ENCODE measurements at places on chromosomes 6 and 20.

- DNase-seq = no peak
Observed at GRCh38 chr20:44756011-44756688, 10.5 kb downstream of the KCNK15 start.

DNA sequence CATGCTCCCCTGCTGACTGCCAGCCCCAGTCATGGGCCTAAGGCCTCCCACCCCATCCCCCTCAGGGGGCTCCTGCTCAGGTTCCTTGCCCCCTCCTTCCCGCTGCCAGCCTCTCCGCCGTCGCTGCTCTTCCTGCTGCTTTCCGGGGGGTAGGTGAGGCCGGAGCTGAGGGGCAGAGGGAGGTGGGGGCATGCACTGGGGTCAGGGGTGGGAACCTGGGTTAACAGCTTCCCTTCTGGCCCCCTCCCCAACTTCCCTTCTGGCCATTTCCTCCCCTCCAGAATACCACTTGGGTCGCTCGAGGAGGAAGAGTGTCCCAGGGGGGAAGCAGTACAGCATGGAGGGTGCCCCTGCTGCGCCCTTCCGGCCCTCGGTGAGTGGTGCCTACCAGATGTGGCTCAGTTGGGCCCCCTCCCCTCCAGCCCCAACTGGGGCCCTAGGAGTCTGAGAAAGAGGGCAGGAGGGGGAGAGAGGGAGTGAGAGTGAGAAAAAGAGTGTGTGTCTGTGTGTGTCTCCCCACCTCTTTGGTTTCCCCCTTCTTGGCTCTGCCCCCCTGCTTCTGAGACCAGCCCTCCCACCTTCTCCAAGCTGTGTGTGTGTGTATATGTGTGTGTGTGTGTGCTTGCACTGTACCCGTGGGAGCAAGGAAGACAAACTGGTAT is 12.1 kb downstream of the SYNGAP1 start:
- DNase-seq = no peak

DNA sequence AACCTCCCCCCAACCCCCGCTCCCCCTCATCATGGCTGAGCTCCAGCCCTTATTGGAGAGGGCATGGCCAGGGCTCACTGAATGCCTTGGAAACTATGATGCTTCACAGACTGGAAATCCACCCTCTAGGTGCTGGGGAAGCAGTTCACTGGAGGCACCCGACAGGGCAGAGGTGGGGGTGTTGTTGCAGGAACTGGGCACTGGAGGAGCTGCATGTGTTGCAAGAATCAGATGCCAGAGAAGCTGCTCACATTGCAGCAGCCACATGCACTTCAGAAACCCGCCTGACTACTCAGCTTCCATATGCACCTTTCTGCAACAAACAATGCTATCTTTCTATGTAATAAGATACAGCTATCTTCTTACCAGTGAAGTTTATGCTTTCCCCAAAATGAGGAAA is 7.9 kb upstream of the TBPL1 start:
- no peak for DNase-seq

- DNase-seq = no peak
Observed at GRCh38 chr6:38367231-38367630, 272.5 kb downstream of the BTBD9 start.

GRCh38 chr6:161319231-161319630 is 45.4 kb upstream of the AGPAT4 start:
- DNase-seq = no peak

- DNase-seq = no peak
Observed at GRCh38 chr6:150646228-150646627, 46.5 kb downstream of the PLEKHG1 start.

DNA sequence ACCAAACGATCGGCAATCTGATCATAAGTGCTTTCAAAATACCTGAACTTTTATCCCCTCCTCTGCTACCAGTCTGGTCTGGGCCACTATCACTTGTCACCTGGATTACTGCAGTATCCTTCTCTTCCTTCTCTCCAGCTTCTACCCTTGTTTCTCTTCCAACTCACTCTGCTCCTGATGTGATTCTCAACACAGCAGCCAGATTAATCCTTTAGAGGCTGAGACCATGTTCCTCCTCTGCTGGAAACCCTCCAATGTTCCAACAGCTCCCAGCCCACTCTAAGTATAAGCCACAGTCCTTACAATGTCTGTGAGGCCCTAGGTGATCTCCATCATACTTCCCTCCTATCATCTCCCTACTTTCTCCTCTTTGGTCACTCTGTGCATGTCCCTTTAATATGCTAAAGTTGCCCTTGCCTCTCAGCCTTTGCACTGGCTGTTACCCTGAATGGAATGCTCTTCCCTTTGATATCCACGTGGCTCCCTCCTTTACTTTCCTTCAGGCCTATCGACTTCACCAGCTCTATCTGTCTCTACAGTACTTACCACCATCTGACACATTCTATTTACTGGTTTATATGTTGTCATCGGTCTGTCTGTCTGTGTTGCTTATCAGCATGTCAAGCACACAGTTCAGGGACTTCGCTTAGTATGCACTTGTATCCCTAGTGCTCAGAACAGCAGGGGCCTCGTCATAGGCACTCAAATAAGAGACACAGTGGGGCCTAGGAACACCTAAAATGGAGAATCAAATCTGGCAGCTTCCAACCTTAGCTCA is 35.0 kb upstream of the RNF24 start:
- DNase-seq = no peak

GRCh38 chr6:122180132-122180531 is 219.3 kb upstream of the HSF2 start:
- no peak for DNase-seq

DNA sequence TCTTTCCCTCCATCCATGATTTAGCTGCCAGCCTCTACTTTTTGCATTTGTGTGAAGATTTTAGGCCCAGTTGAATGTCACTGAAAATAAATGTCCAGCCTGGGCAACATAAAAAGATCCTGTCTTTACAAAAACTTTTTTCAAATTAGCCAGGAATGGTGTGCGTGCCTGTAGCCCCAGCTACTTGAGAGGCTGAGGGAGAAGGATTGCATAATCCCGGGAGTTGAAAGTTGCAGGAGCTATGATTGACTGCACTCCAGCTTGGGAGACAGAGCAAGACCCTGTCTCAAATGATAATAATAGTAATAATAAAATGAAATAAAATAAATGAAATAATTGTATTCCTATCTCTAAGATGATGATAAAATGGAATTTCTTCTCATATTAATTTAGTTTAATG is 5.0 kb upstream of the GFOD1 start:
- DNase-seq = no peak

DNA sequence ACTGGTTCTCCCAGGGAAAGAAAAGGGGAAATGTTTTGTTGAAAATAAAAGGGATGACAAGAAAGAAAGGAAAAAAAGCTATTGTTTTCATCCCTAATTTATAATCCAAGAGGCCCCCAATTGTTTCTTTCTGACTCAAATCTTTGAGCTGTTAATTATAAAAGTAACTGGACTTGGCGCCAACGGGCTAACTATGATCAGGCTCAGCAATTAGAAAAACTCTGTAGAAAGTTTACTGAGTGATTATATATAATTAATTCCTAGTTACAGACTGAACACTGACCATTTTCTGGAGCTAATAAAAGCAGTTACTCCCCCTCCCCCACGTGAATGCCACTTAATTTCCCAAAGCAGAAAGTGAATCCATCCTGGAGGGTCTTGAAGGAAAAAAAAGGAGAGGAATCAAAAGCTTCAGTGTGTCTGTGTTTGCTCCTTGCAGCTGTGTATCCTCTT is 3.2 kb downstream of the ZMYND8 start:
- DNase-seq = no peak

- DNase-seq = no peak
Observed at GRCh38 chr6:163776196-163776905, 361.8 kb downstream of the QKI start.

DNA sequence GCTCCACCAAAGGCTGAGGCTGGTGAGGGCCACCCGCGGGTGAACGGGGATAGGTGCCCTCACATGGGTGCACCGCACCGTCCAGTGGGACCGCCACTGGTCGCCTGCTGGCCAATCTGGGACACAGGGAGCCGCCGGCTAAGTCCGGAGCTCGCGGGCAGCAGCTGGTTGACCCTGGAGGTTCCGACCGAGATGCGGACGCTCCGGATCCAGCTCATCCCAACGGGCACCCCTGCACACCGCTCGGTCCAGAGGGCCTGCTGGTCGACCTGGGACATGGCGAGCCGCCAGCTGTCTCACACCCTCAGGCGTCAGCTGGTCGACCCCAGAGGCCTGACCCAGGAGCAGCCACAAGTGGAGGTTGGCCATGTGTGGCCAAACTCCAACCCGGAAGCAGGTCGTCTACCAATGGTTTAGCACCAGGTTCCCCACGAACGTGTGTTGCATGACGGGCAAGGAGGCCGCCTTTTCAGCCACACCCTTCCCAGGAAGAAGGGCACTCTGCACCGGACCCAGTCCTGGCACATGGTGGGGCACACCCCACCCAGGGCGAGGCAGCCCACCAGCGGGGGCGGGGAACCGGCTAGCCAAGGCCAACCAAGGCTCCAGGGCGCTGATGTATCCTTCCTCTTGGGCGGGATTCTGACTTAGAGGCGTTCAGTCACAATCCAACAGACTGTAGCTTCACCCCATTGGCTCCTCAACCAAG is 746.0 kb upstream of the DEFB115 start:
- DNase-seq = no peak

DNA sequence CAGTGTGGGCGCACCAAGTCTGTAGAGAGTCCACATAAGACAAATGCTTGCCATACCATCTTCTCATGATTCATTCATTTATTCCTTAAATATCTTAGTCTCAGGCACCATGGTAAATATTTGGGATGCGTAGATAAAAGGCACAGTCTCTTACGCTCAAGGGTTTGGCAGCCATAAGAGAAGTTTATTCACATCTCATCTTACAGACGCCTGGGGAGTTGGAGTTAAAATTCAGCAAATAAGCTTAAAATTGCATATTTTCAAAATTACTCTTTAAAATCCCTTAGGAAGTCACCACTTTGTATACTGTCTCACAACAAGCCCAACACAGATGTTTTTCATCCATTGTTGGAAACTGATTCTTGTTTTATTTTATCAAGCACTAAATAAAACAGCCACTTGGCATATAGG is 363.3 kb downstream of the KIF16B start:
- DNase-seq = no peak

DNA sequence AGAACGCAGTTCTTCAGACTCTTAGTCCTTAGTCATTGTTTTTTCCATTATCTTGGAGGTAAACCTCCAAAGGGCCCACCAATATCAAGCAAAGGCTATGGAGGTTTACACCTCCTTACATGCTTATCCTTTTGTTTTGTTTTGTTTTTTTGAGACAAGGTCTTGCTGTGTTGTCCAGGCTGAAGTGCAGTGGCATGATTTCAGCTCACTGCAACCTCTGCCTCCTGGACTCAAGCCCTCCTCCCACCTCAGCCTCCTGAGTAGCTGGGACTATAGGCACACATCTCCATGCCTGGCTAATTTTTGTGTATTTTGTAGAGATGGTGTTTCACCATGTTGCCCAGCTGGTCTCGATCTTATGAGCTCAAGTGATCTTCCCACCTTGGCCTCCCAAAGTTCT is 26.3 kb downstream of the ADGRG6 start:
- DNase-seq = no peak

DNA sequence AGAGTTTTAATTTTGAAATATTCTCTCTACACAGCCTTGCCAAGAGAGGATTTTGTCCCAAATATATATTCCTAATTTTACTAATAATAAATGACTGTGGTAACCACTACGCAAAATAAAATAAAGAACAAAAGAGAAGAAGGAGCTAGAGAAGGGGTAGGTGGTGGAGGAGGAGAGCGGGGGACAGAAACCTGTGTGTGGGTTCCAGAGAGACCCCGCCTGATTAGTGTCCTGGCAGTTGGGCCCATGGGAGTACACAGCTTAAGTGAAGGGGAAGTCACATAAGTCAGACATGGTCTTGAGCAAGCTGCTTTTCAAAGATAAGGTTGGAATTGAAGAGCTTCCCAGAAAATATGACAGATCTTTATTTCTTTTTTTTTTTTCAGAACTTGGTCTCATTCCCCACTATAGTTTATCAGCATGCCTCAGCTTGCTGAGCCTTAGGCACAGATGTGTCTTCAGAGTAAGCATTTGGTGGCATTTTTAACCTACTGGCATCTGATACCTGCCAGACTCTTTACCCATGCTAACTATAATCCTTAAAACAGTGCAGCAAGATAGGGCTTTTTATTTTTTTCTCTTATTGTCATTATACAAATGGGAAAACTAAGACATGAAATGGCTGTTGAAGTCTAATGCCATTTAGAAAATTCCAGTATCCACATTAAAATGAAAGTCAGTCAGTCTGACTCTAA is 9.6 kb upstream of the RHAG start:
- DNase-seq = no peak

GRCh38 chr20:18790787-18791186 is 22.8 kb upstream of the SCP2D1 start:
- no peak for DNase-seq

DNA sequence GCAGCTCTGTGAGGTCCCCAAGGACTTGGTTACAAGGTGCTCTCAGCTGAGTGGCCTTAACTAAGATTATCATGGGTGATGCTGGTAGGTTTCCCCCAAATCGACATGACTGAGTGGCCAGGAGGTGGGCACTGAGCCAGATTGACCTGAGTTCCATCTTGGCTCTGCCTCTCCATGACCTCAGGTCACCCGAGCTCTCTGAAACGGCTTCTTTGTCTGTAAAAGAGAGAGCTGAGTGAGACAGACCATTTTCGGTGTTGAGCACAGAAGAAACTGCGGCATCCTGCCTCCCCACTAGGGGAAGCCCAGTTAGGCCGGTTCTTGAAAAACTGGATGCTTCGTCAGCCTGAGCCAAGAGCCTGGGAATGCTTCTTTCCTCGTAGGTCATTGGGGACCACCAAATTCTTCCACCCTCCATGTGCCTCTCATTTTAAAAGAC is 14.1 kb upstream of the STX16 start:
- DNase-seq = no peak

- DNase-seq = no peak
Observed at GRCh38 chr6:130138116-130138908, 84.4 kb downstream of the SAMD3 start.

- no peak for DNase-seq
Observed at GRCh38 chr6:161613711-161614110, 339.9 kb upstream of the AGPAT4 start.

DNA sequence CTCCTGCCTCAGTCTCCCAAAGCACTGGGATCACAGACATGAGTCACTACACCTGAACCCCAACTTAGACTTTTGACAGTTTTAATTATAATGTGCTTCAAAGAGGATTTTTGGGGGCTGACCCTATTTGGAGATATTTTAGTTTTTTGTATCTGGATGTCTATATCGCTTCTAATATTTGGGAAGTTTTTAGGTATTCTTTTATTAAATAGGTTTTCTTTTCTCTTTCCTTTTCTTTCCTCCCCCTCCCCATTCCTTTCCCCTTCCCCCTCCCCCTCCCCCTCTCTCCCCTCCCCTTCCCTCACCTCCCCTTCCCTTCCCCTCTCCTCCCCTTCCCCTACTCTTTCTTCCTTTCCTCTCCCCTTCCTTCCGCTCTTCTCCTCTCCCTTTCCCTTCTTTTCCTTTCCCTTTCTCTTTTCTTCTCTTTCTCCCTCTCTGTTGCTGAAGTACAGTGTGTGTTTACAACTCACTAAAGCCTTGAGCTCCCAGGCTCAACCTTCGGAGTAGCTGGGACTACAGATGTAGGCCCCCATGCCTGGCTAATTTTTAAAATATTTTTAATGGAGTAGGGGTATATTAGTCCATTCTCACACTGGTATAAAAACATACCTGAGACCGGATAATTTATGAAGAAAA is 24.4 kb upstream of the NKX2-4 start:
- no peak for DNase-seq

GRCh38 chr20:49905415-49906091 is 9.8 kb downstream of the SPATA2 start:
- no peak for DNase-seq
